ENCODE measurements at places on chromosomes 12 and 14.
A peak's percentile ranks its signal among the peaks of the same experiment; 100 is the strongest.

DNA sequence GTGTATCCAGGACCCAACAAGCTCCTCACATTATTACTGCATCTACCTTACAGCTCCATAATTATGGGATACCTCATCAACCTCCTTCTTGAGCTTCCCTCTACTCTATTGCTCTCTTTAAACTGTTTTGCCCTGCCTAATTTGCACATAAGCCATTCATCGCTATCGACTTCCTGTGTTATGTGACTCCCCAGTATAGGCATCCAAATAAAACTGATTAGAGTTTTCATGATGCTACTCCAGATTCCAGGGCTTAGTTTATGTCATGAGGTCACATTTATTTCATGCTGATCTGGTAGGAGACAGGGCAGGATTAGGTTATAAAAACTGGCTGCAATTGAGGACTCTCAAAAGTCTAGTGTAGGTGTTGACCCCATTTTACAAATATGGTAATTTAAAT is 569.9 kb upstream of the MGAT4C start:
- DNase-seq, result no peak

- DNase-seq, result no peak
Observed at GRCh38 chr12:45363903-45364302, 148.0 kb downstream of the ANO6 start.

GRCh38 chr14:39827901-39828655 is 395.8 kb upstream of the FBXO33 start:
- DNase-seq, result no peak

- DNase-seq, result no peak
Observed at GRCh38 chr12:48285751-48286650, 64.7 kb downstream of the ZNF641 start.

DNA sequence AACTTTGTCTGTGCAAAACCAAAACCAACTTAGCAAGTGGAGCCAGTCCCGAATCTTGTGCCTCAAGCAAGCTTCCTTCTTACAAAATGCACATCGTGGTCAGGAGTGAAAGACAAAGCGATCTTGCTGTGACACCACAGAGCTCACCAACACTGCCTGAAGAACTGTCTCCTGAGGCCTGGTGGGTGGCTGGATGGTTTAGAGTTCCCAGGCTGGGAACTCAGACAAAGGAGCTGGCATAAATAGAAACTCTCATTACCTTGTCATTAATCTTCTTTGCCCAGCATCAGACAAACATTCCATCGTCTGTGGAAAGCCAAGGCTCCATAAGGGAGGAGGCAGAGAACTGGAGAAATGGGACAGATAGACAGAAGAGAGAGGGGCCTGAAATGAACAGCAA is 144.8 kb downstream of the KCNA5 start:
- no peak for DNase-seq

DNA sequence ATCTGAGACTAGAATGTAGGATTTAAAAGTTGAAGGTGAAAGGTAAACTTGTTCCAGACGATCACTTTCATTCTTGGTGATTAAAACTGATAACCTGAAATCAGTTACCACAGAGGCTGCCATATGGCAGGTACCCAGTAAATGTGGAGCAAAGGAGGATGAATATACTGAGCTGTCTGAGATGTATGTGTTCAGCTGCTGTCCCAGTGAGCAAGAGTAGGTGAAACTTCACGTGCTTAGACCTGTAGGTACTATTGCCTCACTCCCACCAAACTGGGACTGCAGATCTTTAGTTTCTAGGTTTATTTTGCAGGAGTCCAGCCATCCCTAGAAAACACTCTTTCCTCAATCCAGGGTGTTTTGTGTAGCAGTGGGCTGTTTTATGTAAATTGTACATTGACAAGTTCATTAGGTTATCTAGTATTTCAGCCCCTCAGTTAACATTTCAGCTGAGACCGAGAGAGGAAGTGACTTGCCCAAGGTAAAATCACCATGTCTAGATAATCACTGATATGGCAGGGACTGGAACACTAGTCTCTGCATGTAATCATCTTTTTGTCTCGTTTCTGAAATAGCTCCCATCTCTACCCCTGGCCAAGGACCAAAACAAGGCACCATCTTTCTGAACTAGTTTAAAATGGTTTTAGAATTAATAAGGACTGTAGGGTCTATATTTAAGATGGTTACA is 62.7 kb downstream of the ATG14 start:
- DNase-seq, result no peak

DNA sequence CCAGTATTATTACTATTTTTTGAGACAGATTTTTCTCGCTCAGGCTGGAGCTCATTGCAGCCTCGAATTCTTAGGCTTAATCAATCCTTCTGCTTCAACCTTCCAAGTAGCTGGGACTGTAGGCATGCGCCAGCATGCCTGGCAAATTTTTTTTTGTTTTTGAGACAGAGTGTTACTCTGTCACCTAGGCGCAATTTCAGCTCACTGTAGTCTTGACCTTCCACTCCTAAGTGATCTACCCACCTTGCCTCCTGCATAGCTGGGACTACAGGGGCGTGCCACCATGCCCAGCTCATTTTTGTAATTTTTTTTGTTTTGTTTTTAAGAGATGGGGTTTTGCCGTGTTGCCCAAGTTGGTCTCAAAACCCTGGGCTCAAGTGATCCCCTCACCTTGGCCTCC is 15.2 kb downstream of the ERC1 start:
- DNase-seq, result no peak

DNA sequence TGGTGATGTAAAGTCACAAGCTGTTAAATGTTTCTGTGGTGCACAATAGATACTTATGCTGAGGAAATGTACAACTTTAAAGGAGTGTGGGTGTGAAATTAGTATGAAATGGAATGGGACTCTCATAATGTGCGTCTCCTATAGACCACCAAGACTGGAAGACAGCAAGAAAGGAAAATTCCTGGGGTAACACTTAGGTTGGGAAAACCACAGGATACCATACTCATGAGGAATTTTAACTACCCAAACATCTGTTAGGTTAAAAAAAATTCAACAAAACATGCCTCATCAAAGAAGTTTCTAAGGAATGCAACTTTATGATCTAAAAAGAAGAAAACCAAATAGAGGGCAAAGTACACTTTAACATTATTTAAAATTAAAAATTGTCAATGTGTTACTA is 113.7 kb upstream of the MYF6 start:
- DNase-seq, result no peak

DNA sequence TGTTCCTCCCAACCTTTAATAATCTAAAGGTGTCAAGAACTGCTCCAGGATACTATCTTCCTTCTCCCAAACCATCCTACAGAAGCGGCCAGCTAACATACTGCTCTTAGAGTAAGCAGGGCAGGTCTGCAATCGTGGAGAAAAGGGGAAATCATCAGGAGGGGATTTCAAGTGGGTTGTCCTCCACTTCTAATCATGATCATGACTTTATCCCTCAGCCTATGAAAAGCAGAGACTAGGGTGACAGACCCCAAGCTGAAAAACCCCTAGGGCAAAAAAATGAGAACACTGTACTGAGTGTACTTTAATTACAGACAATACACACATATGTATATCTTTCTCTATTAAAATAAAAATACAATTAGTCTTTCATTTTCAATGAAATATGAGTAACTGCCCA is 13.9 kb downstream of the DUSP16 start:
- no peak for DNase-seq

DNA sequence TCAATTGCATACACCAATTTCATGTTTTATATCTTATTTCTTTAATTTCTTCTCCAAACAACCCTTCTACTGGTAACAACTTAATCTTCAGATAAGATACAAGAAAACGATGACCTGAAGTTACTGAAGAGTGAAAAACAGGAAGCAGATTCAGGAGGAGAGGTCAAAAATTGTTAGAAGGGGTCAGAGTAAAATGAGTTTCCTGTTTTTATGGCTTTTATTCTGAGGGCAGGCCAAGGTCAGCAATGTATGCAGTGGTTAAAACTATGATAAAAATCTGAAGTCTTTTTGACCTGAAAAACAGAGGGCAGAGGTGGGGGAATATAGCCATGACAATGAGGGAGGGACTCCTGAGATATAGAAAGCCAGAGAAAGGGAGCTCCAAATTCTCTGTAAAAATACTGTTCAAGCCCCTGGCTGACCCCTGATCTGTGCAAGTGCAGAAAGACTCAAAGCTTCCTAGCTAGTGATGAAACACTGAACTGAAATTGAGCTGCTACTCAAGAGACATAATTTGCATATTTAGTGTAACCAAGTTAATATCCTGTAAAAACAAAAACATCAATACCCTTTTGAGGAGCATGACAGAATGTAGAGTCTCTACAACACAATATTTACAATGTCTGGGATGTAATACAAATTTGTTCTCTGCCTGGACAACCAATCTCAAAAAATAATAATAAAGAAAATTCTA is 514.3 kb upstream of the SEL1L start:
- no peak for DNase-seq

DNA sequence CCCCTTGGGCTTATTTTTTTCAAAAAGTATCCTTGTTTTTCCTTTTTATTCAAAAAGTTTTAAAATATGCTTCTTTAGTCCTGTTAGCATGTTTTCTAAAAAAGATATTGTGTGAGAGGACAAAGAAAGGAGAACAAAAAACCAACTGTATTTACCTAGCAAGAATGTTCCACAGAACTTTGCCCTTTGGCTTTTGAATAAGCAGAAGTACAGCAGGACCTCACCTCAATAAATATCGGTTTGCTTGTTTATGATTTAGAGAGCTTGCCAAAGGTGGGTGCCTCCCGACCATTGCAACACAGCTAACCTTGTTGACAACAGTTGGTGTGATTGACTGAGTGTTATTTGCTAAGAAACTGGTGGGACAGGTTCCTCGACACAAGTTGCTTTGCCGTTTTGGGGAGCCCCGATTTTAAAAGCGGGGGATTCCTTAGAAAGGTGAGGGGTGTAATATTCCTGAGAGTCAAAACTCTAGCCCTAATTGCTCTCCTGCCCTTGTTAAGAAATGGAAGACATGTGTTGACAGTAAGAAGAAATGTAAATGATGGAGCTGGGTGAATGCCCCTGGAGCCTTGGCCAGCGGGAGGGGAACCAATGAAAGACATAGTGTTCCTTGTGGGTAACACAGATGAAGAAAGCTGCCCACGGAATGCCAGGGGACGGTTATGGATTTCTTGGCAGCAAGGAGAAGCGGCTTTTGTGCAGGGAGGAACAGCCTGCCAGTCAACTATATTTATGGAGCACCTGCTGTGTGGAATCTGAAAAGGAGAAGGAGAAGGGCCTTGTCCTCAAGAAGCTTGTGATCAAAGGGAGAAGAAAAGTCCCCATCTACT is 13.7 kb downstream of the MYBPC1 start:
- peak; percentile 54 for DNase-seq

DNA sequence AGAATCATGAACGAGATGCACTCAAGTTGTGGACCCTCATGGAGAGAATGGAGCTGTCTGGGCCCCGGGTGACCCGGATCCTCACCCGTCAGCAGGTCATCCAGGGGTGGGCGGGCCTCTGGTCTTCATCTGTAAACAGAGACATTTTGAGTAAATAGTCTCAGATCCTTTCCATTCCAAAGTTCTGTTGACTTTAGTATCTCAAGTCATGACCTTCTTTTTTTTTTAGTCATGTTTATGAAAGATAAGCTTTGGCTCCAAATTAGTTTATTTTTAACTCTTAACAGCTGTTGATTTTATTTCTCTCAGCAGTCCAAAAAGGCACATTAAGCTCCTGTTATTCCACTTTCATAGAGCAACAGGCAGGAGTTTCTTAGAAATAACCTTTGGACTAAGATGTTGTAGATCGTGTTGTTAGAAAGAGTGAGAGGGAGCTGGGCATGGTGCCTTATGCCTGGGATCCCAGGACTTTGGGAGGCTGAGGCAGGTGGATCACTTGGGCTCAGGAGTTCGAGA is 48.9 kb upstream of the AMN start:
- DNase-seq, result no peak

DNA sequence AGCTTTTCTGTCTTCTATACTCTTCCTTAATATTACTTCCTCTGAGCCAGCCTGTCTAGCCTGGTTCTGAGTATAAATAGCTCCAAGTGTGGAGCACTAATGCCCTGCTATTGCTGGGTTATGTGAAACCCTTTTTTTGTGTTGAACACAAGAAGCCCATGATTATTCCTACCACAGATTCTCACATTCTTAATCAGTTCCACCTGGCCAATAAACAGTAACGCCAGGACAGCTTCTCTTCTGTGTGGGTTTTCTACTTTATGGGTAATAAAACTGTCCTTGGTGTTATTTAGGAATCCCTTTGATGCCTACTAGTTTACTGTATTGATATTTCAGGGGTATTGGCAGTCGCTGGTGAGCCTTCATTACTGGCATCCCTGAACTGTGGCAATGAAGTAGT is 48.9 kb upstream of the LRIG3 start:
- no peak for DNase-seq

GRCh38 chr14:78329371-78329770 is 159.2 kb downstream of the NRXN3 start:
- no peak for DNase-seq

DNA sequence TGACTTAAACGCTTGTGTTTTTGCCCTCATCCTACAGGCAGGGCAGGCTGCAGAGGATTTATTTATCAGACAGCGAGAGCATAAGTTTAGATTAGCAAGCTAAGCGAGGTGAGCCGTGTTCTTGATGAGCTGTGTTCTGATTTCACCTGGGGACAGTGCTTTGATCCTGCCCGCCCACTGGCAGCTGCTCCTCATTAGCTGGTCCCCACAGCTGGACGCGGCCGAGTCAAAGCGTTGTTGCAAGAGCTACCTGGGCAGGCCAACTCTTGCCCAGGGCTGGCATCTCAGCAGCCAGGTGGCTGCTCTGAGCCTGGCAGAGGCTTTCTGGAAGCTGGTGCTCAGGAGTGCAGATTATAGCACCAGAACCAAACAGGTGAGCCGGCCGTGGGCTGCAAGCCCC is 46.8 kb upstream of the BEGAIN start:
- peak; percentile 80 for DNase-seq

DNA sequence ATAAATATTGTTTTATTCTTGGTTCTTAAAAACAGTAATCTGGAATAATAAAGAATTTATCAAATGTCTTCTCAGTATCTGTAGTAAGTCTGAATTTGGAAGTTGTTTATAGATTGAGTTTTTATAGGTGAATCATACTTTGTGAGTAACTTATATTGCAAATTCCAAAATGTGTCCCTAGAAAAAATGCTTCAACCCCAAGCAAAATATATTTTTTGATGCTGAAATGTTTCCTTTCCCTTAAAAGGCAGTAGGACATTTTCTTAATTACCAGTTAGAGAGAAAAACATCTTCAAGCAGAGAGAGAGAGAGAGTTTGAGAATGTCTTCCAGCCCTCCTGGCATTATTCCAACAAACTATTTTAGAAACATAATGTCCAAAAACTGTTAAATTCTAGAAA is 37.9 kb downstream of the PELI2 start:
- no peak for DNase-seq

DNA sequence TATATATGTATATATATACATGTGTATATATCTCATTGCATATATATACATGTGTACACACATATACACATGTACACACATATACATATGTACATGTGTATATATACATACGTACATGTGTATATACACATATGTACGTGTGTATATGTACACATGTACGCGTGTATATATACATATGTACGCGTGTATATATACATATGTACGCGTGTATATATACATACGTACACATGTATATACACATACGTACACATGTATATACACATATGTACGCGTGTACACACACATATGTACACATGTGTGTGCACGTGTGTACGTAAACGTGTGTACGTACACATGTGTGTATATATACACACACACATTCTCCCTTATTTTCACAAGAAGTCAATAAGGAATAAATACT is 141.6 kb upstream of the TMCC3 start:
- no peak for DNase-seq
